ENCODE measurements at places on chromosomes 3 and 15.

DNA sequence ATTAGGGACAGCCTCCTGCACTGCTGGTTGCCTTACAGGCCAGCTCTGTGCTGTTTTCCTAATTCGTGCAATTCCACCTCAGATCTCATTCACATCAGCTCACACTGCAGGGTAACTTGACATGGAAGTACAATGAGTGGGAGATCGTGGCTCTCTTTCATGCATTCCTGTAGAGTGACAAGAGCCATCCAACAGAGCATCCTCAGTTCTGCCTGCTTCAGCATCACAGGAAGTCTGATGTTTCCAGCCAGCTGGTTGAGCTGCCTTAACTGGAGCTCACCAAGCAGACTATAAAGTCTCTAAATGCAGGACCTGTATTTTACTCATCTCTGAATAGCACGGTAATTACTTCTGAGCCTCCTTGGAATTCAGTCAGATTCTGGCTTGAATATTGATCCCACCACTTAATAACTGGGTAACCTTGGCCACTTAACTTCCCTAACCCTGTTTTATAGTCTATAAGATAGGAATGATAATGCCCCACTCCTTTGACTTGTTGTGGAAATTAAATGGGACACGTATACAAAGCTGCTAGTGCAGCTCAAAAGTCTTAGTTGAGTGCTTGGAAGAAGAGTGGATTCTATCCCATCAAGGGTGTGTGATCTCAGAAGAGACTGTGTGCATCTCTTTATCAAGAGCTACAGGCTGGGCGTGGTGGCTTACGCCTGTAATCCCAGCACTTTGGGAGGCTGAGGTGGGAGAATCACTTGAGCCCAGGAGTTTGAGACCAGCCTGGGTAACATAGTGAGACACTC lies 1.4 kb upstream of the DIS3L start:
- DNase-seq: no peak

GRCh38 chr15:80604583-80605575 lies 90.2 kb upstream of the ABHD17C start:
- DNase-seq: no peak

GRCh38 chr15:82165948-82166376 lies 96.6 kb downstream of the EFL1 start:
- DNase-seq: no peak

DNA sequence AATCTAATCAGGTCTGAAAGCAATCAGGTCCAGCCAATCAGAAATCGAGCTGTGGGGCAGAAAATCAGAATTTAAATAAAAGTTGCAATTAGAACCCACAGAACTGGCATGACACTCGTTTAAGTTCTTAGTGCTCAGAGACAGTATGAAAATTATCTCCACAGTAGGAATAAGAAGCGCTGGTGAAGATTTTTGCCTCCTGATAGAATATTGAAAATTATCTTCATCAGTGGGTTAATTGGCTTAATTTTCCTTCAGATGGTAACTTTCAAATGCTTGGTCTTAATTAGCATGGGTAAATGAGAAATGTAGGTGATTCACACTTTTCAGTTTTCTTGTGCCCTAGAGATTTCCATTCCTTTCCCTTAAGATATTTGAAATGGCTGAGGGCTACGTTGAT lies 109.1 kb upstream of the MDFIC2 start:
- no peak for DNase-seq

GRCh38 chr3:163481738-163482137 lies 1596.6 kb downstream of the SI start:
- DNase-seq: no peak

GRCh38 chr15:69143756-69144436 lies 16.5 kb upstream of the GLCE start:
- DNase-seq: no peak

GRCh38 chr3:9876991-9877390 lies 3.1 kb downstream of the CIDEC start:
- no peak for DNase-seq

GRCh38 chr3:10119376-10119775 lies 3.9 kb downstream of the BRK1 start:
- no peak for DNase-seq

GRCh38 chr15:90060797-90061196 lies 41.5 kb downstream of the IDH2 start:
- DNase-seq: no peak

GRCh38 chr3:24343084-24343783 lies 151.4 kb downstream of the THRB start:
- DNase-seq: no peak

DNA sequence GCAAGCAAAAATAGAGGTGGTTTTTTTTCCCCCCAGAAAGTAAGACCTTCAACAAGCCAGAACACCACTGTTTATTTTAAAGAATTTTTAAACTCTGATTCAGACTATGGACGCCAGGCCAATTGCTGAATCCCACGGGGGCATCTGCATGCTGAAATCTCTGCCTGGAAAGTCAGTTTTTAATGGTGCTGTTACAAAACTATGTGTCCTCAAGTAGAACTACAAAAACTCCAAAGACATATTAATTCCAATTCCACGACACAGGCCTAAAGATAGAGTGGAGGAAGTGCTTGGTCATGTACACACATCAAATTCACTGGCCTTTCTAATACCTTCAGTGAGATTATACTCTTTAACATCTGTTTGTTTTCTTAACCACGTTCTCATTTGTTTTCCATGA lies 490.5 kb upstream of the NR2F2 start:
- no peak for DNase-seq

GRCh38 chr3:134064081-134064480 lies 34.4 kb upstream of the SLCO2A1 start:
- no peak for DNase-seq

DNA sequence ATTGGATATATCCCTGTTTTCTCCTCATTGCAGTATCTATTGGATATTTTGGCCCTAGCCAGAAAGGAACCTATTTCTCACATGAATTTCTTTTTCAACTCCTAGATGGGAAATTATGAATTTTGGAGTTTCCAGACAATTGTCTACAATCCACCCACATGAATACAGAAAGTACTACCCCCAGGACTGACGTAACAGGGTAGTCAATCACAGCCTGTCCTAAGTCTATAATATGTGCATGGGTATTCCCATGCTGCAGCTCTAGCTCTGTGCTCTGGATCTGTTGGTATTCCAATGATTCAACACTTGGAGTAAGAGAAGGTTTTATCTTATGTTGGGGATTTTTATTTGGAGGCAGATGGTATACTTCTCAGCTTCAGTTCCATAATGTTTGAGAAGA lies 393.1 kb upstream of the ARRDC4 start:
- DNase-seq: no peak
